ENCODE measurements at places on chromosomes 12 and 14. TPM values are rescaled to one million over a fixed set of nuclear protein-coding genes. Genes with fewer than 3 reads are reported as not detected.

The OTUB2 gene
- total RNA-seq, result 7.7 TPM

The IAPP gene
- not detected for total RNA-seq

The TRIM9 gene
- 2.6 TPM for total RNA-seq

The TEX52 gene
- not detected for total RNA-seq

The TAS2R46 gene
- 1.5 TPM for total RNA-seq

The VASH1 gene
- 1.8 TPM for total RNA-seq

The ACVRL1 gene
- total RNA-seq, result 0.40 TPM

The EPS8 gene
- total RNA-seq, result 37.8 TPM

The PTCSC3 gene
- total RNA-seq, result not detected

The GPR162 gene
- total RNA-seq, result not detected

The HNF1A gene
- not detected for total RNA-seq

The KRT86 gene
- total RNA-seq, result 1.2 TPM

The ALX1 gene
- not detected for total RNA-seq

The GALNT4 gene
- 6.8 TPM for total RNA-seq

The TRHDE gene
- total RNA-seq, result 17.7 TPM

The RNASE7 gene
- not detected for total RNA-seq

The SOAT2 gene
- total RNA-seq, result 0.07 TPM

The RFX4 gene
- total RNA-seq, result not detected

Data from PC-3 (cell line).